ENCODE measurements at places on chromosomes 1 and 21.
A peak's percentile ranks its signal among the peaks of the same experiment; 100 is the strongest.

GRCh38 chr21:17590430-17590829 is 22.3 kb downstream of the BTG3 start:
- no peak for DNase-seq

GRCh38 chr1:35637401-35637809 is 3.9 kb downstream of the PSMB2 start:
- DNase-seq: no peak

GRCh38 chr1:44587796-44588460 is 86.4 kb downstream of the TMEM53 start:
- no peak for DNase-seq

DNA sequence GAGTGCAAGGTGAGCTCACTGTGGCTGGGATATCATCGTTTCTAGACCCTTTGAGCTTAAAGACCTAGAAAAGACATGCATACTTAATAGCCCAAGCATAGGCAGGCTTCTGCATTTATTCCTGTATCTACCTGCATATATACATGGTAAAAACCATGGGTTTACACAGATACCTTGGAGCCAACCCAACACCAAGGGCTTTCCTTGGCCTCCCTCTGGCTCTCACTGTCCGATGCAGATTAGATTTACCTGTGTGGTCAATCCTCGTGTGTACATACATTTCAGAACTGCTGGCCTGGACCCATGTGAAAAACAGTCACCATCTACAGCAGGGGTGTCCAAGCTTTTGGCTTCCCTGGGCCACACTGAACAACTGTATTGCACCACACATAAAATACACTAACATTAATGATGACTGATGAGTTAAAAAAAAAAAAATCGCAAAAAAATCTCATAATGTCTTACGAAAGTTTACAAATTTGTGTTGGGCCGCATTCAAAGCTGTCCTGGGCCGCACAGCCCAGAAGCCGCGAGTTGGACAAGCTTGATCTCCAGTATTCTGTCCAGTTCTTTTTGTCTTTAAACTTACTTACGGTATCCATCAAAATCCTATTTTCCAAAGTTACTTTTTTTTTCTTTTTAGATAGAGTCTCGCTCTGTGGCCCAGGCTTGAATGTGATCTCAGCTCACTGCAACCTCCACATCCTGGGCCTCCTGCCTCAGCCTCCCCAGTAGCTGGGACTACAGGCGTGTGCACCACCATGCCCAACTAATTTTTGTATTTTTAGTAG is 43.5 kb downstream of the WDR4 start:
- DNase-seq: no peak

DNA sequence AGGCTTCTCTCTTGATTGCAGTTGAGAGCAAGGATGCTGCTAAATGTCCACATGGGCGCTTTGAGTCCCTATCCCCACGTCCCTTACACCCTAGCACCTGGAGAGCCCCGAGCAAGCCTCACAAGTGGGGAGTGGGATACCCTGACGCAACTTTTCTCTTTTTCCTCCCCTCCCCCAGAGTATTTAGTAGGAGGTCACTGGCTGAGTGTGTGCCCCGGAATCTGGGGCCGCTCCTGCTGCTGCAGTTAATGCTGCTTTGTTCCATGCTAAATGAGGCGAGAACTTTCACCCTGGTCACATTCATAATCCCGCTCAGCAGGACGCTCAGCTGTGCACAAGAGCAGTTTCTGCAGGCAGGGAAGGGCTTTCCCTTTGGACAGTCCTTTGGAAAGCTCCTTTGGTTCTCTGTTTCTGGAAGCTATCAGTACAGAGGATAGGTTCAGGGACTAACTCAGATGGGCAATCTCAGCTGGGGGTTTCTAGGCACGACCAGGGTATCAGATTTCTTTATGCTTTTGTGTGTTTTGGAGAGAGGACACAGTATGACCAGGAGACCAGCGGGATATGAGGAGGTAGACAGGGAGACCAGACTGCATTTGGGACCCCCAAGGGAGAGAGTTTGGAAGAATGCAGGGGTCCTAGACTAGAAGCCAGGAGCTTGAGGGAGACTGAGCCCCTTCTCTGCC is 75.9 kb downstream of the NOS1AP start:
- no peak for DNase-seq

- no peak for DNase-seq
These were observed 46.7 kb downstream of the GALNT2 start for GRCh38 chr1:230113593-230114236.

- no peak for DNase-seq
These were observed 97.4 kb downstream of the PATJ start for GRCh38 chr1:61839679-61840078.

DNA sequence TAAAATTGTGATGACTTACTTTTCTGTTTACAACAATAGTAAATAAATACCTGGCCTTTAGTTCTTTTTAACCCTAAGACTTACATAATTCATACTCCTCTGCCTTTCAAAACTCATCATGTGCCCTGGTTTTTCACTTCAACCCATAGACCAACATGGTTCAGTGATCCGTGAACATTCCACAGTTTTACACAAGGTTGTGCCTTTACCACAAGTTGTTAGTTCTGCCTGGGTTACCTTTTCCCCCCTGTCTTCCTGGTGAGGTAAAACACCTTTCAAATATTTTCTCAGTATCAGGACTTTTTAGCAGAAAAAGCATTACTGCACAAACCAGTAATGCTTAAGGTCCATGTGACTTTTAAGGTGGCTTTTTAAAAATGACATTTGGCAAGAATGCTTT is 1466.4 kb downstream of the PLA2G4A start:
- no peak for DNase-seq

DNA sequence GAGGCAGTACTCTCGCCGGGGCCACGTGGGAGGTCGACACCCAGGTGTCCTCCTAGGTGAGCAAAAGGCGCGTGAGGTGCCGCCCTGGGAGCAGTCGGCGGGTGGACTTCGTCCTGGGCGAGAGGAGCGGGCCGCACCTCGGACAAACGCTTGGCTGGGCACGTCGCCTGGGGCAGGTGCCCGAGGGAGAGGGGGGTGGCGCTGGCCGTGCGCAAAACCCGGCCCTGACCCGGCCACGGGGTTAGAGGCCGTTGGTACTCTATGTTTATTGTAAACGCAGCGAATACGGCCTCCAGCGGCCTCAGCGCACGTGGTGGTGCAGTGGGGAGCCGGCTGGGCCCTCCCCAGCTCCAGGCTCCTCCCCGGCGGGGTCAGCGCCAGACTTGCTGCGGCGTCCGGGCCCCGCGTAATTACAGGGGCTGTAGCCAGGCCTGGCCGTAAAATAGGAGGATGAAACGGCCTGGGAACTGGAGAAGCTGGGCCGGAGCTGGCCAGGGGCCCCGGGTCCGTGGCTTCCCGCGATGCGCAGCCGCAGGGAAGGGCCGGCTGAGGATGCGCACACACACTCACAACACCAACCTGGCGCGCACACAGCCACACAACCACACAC is 1.6 kb upstream of the EFNA1 start:
- peak; percentile 39 for DNase-seq

DNA sequence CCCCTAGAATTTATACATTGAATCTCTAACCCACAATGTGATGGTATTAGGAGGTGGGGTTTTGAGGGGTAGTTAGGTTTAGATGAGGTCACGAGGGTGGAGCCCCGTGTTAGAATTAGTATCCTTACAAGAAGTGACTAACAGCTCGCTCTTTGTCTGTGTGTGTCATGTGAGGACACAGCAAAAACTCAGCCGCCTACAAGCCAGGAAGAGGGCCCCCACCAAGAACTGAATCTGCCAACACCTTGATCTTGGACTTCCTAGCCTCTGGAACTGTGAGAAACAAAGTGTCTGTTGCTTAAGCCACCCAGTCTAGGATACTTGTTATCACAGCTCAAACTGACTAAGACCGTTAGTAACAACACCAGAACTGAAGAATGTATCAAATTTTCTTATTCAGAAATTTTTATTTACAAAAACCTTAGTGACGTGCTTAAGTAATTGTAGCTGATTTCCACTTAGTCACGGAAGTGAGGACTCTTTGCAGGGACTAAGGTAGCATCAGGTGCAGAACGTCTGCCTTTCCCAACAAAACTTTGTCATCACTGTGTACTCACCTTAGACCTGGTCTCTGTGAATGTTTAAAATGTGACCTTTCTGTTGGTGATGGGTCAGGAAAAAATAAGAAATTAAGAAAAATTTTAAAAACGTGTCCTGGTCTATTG is 24.5 kb upstream of the LRRC8C start:
- no peak for DNase-seq

- DNase-seq: no peak
These were observed 57.2 kb downstream of the ITPKB start for GRCh38 chr1:226681652-226682493.

Data from D341Med (cell line).